ENCODE measurements at places on chromosomes 2 and 18. TPM values are rescaled to one million over a fixed set of nuclear protein-coding genes. Genes with fewer than 3 reads are reported as not detected.

The UCN gene
- 0.72 TPM for polyA plus RNA-seq

The ITGAV gene
- polyA plus RNA-seq: 37.3 TPM

The LYPD1 gene
- 0.07 TPM for polyA plus RNA-seq

The LHCGR gene
- polyA plus RNA-seq: 0.07 TPM

The C1QL2 gene
- not detected for polyA plus RNA-seq

The CNGA3 gene
- polyA plus RNA-seq: not detected

- no peak for DNase-seq
Observed at GRCh38 chr2:197516393-197516761, 511 bp downstream of the MOB4 start.

DNA sequence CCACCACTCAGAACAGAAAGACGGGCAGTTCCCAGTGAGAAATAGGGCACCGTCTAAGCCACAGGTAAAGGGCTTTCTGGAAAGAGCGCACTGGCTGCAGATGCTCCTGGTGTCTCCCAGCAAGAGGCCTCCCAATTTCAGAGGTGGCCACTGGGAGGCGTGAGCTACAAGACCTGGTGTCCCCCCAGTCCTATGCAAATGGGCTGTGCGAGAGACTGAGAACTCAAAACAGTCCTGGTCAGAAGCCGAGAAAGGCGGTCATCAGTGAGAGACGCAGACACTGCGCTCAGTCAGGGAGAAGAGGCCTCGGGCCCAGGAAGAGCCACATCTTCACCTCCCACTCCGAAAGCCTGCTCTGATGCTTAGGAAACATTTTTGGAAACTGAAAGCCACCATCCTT, 179.5 kb downstream of the EIPR1 start:
- DNase-seq: no peak

GRCh38 chr2:53452957-53453748, 314.5 kb upstream of the CHAC2 start:
- DNase-seq: peak; percentile 8

DNA sequence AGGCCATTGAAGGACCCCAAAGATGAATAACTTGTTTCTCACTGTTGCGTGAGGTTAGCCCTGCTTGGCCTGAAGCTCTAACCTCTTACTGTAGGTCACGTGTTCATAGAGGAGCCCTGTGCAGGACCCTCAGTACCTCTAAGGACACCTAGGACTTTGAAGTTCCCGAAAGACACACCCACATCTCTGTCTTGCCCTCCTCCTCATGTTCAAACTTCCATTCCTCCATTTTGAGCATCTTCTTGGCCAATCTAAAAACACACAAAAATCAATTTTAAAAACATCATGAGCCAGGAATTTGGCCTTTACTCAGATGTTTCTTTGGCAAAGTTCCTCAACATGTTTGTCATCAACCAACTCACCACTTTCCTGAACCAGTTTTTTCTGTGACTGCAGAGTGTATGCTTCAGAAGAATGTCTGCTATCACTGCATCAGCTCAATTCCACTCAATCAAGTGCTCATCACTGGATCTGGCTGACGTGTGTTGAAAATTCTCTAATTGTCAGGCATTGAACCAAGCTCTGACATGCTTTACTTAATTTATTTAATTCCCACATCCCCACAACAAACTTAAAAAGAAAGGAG, 101.6 kb downstream of the AP1S3 start:
- no peak for DNase-seq

DNA sequence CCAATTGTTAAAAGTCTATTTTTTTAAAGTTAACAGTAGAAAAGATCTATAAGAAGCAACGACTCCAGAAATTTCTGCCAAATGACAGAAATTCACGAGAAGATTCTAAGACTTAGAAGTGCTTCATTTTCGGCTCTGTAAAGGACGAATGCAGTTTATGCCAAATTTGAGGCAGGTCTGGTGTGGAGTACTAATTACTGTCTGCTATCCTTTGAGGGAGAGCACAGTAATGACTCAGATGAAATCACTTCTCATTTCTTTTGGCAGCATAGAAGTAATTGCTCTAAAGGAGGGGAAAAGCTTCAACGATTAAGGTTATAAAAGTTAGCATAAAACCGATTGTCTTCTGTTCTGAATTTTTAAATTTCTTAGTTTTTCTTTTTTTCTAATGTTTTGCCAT, 11.4 kb downstream of the G6PC2 start:
- DNase-seq: no peak

DNA sequence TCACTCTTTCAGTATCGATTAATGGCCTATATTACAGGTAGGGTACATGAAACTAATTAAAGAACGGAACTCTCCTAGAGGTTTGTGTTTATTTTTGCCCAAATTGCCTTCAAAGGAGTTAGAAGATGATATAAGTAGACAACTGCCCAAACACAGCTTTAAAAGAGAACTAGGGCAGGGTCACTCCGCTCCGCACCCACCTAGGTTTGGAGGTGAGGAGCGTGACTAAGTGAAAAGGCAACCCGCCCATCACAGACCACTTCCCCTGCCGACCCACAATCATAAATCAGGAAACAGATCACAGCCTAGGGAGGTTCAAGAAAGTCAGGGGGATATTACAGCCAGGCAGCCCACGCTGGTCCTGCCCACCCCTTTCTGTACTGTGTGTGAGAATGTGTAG, 166.7 kb downstream of the C1D start:
- DNase-seq: no peak

- DNase-seq: no peak
Observed at GRCh38 chr2:176471949-176472348, 202.7 kb downstream of the MTX2 start.

All from right cardiac atrium (tissue), 5 donors.